Stomach (tissue), 19 donors: ENCODE measurements at places on chromosomes 5 and 9. TPM values are rescaled to one million over a fixed set of nuclear protein-coding genes. Genes with fewer than 3 reads are reported as not detected.

GRCh38 chr5:55732585-55732984 is 5.3 kb upstream of the DDX4 start:
- DNase-seq: no peak

DNA sequence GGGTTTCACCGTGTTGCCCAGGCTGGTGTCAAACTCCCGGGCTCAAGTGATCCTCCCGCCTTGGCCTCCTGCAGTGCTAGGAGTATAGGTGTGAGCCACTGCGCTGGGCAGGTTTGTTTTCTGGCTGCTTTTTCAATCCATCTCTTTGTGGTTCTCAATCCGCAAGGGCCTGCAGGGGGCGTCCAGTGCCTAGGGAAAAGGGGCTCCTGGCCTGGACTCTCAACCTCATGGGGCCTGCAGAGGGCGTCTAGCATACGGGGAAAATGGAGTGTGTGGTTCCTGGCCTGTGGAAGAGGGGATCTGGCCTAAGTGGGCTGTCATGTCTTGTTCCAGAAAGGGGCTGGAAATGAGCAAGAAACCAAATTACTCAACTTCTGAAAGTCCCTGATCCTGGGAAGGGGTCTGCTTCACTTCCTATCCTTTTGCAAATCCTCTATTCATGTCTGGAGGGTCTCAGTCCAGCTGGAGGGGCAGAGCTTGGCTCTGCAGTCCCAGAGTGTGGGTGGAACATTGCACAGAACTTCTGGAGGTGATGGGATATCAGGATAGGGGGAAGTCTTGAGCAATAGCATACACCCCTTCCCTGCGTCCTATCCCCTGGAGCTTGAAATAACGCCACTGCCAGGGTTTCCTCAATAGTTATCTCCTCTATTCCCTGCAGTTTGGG is 12.7 kb upstream of the CCL27 start:
- DNase-seq: peak; percentile 64

DNA sequence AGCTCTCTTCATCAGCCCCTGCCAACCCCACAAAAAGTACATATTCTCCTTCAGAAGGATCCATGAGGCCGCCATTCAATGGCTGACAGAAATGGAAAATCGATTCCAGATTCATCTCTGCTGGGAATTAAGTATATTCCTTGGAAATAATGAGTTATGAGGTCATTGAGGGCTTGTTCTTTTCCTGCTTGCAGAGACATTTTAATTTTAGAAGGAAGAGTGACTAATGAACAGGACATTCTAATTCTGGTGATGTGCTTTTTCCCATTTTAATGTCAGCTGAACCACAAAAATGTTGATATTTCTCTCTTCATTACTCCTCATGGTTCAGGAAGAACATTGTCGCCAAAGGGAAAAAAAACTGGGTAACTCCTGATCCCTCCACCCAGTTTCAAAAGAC is 314.0 kb downstream of the PIK3R1 start:
- DNase-seq: no peak

DNA sequence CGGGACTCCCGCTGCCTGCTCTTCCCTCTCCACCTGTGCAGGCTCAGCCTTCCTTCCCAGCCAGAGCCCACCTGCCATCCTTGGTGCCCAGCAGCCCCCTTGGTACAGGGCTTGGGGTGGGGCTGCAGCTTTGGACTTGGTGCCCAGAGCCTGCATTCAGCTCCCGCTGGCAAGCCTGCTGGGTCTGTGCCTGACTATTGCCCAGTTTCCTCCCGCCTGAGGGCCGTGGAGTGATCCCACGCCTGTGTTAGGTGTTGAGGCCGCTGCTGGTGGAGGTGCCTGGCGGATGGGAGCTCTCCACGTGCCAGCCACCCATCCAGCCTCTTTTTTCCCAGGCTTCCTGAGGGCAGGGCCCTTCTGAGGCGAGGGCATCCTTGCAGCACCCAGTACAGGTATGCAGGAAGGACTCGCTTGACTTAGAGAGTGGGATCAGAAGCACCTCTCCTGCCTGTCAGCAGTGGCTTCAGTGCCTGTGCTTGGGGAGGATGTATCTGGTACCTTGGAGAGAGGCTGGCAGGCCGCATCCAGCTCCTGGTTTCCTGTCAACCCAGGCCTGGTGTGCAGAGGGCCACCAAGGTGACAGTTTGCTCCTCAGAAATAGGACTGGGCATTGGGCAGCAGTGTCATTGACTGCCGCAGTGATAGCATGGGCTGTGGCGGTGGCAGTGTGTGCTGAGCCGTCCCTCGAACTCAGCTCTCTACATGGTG is 7.8 kb downstream of the RXRA start:
- no peak for DNase-seq

GRCh38 chr9:81999806-82000205 is 11.2 kb downstream of the SPATA31D1 start:
- DNase-seq: no peak

- no peak for DNase-seq
Measured at GRCh38 chr5:159101685-159102084, 2.0 kb upstream of the EBF1 start.

DNA sequence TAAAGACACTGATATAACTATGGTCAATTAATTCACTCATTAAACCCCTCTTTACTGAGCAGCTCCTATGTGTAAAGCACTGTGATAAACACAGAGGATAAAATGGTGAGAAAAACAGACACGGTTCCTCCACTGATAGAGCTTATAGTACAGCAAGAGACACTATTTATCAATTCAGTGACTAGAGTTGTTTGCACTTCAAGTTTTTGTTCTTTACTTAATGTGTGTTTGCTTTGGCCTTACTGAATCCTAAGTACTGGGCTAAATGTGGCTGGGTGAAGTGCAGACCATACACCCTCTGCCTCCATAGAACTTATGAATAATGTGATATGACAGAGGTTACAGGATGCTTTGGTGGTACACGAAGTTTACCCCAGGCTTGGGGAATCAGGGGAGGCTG is 80.1 kb upstream of the ITGA1 start:
- DNase-seq: no peak

GRCh38 chr9:137431416-137431931 is 8.3 kb downstream of the NOXA1 start:
- no peak for DNase-seq

- DNase-seq: no peak
Measured at GRCh38 chr5:14545862-14546261, 35.7 kb upstream of the OTULINL start.

- no peak for DNase-seq
Measured at GRCh38 chr9:123514766-123515165, 158.8 kb downstream of the CRB2 start.

DNA sequence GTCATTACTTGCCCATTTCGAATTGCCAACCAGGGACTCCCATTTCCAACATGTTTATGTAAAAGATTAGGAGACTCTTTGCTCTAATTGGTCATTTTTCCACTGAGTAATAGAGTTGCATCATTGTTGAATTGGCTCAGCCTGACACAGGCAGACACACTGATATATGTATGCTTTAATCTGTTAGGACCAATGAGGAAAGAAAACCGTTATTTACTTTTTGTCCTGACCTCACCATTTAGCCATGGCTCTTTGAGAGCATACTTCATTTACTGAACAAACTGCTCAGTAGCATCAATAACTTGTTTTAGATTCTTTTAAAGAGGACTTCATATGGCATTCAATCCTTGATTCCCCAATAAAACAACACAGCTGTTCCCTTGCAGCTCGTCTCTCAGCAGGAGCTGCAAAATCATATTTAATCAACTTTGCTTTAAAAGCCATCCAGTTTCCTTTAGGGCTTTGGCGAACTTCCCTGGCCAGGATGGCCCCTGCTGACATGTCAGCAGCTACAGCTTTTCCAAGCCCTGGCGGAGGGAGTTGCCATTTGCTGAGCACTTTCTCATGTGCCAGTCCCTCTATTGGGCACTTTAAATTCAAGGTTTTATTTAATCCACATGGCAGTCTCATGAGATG is 251.5 kb upstream of the TNC start:
- DNase-seq: peak; percentile 65

DNA sequence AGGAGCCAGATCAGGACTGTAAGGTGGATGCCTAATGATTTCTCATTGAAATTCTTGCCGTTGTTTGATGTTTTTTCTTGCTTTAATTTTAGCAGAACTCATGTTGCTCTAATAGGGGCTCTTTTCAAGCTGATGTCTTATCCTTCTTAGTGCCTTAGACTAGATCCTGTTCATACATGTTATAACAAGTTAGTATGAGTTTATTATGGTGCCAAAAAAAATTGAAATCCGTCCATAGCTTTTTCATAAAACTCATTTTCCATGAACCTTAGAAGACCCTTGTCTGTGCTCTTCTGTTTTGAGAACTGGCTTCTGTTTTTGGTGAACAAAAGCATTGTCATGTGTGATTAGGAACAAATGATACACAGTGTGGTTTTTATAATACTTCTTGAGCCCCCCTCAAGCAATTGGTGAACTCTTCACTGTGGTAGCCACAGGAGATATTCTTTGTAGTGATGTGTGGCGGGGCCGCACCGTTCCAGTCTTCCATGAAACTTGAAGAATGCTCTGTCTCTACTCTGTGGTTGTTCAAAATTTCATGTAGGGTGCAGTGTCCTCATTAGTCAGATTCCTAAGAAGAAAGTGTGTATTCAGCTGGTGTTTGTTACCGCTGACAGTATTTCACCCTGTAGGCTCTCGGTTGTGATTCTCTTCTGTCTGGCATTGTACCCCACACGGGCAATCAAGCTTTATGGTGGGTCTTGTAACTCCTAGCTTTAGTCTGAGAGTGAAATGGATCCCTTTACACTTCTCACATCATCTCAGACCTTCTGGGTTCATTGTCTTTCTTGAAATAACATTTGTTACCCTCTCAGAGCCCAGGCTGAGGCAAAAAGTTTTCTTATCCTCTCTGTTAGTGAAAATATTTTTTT is 10.7 kb downstream of the OTULIN start:
- no peak for DNase-seq

MARCOL gene
- polyA plus RNA-seq: not detected

HAVCR2 gene
- 1.2 TPM for polyA plus RNA-seq

GDA gene
- polyA plus RNA-seq: 2.6 TPM

NR5A1 gene
- polyA plus RNA-seq: not detected

EQTN gene
- not detected for polyA plus RNA-seq

PCDHGB2 gene
- not detected for polyA plus RNA-seq
